ENCODE measurements at places on chromosomes 2 and 18.

- DNase-seq: no peak
Measured at GRCh38 chr2:188610827-188611226, 319.2 kb downstream of the GULP1 start.

DNA sequence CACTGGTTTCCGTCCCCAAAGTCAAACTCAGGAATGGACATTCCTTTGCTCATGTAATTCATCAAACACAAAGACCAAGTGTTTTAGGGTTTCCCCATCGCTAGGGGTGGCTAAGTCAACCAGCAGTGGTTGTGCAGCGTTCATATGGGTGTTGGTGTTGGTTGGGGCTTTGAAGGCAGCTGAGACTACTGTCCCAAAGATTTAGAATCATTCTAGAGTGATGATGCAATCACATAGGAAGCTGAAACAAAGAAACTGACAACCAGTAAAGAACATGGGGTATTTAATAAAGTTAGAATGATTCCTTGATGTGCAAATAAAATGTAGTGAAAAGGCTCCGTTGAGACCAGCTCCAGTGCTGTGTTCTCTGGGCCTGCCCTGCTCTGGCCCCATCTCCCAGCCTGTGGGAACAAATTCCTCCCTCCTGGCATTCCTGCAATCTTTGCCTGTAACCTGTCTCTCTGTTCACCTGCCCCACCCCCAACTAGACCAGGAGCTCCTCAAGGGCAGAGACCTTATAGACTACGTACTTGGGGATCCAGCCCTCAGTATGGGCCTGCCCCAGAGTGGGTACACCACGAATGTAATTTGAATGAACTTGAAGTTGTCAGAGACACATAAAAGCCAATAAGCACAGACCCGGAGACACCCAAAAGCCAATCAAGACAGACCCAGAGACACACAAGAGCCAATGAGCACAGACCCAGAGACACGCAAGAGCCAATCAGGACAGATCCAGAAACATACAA, 191.7 kb upstream of the TWIST2 start:
- DNase-seq: no peak

DNA sequence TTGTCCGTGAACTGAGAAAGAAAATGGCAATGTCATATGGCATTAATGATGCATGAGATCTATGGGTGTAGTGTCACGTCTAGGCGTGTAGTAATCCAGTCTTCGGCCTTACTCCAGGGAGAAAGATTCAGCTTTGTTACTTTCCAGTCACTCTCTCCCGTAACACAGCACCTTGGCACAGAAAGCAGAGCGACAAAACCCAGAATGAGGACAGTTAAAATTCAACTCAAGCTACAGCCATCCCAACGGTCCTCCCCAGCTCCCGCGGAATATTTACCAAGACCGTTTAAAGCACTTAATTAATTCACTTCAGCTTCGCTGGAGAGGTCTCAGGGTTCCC, 797 bp upstream of the CRIM1 start:
- no peak for DNase-seq

- DNase-seq: no peak
Measured at GRCh38 chr2:67576226-67576625, 179.1 kb downstream of the ETAA1 start.

DNA sequence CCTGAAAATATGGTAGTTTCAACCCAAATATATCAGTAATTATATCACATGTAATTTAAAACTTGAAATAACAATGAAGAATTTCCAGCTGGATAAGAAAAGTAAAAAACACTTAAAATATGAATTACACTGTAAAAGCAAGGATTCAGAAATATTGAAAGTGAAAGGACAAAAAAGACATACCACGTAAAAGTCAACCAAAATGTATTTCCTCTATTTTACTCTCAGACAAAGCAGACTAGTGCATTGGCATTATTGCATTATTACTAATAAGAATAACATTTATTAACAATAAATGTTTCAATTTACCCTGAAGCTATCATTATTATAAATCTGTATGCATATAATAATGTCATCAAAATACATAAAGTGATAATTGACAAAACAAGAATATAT, 445.1 kb upstream of the TRIB2 start:
- DNase-seq: no peak

DNA sequence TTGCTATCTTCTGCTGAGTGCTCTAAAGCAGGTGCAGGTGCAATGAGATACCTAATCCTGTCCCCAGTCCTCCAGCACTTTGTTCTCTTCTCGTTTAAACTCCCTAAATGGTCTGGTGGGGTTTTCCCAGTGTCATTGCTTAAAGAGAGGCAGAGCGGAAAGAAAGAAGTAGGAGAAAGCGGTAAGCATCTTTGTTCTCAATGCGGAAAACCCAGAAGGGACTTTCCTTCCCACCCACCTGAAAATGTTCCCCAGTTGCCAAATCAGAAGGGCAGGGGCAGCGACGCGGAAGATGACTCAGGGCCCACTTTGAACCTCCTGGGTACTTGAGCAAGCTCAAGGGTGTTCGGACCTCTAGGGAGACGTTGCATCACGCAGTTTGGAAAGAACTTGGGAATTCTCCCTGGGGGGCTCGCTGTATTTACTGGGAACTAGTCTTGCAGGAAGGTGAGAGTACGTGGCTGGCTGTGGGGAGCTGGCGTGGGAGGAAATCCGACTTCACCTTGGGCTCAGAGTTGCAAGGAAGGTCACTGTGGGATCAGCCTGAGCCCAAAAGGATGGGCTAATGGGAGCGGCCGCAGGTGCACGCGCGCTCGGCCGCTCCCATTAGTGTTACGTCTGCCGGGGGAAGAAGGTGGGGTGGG, 589 bp upstream of the SGPP2 start:
- peak; percentile 42 for DNase-seq

- no peak for DNase-seq
Measured at GRCh38 chr2:219388907-219389156, 1.1 kb upstream of the DNPEP start.

DNA sequence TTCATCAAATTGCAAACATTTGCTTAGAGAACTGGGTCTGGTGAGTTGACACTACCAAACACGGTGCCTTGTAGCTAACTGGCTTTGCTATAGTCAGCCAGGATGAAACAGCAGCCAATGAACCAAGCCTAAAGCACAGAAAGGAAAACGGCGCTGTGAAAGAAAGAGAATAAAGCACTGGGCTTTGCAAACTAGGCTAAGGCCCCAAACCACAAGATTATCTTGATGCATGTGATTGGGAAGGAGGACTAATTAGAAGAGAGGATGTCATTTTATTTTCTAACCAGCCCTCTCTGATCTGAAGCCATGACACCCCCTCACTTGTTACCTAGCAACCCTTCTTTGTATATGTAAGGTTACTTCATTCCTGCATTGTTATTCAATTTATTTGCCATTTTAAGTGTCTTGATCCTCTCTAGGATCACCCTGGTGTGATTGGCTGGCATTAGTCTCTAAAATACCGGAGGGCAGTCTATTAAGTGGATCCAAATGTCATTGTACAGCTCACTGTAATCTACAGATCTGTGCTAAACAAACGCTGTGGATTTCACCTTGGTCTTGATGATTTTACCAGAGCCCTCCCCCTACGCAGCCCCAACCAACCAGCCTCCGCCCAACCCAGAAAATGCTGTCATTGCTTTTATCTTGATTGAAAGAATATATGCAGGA, 395.4 kb upstream of the ACVR2A start:
- DNase-seq: no peak

DNA sequence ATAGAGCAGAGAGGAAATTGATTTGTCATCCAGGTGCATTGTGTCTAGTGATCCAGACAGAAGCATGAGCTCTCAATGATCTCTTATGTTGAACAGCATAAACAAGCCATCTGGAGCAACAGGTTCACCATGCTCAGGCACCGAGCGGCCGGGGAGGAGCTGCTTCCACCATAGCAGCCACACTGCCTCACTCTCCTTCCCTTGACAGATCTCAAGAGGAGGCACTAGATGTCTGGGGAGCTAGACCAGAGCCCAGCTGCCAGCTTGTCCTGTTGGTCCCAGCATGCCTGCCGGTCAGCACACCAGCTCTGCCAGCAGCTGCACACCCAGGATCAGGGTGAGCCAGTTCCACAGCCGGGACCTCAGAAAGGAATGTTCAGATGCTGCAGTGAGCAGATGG, 17.5 kb upstream of the LONRF2 start:
- no peak for DNase-seq

- DNase-seq: no peak
Measured at GRCh38 chr2:181190711-181191110, 210.3 kb downstream of the UBE2E3 start.

DNA sequence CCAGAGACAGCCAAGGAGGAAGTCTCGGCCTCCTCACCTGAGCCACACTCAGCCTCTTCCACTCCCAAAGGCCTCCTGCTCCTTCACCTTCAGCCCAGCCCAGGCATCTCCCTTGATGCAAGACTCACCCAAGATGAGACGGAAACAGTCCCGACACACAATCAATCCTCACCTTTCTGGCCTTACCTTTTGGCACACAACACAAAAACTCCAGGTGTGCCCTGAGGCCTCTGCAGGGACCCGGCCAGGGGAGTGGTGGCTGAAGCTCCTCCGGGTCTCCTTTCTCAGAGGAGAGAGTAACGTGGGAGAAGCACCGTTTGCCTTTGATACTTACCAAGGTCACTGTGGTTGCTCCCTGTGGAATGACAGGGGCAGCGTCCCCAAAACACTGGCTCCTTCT, 23.8 kb upstream of the EFHD1 start:
- no peak for DNase-seq

GRCh38 chr2:231902598-231902997, 23.6 kb downstream of the NPPC start:
- DNase-seq: no peak

All from stimulated activated naive CD8-positive, alpha-beta T cell treated with anti-CD3 and anti-CD28 coated beads, Interleukin-15, amount 100 ng/mL, for 72 hours (primary cell).